ENCODE measurements at places on chromosomes 7 and 10.

GRCh38 chr10:14617852-14618251 lies 156.8 kb downstream of the FAM107B start:
- no peak for DNase-seq

GRCh38 chr10:27192284-27192683 lies 37.1 kb downstream of the MASTL start:
- DNase-seq = no peak

DNA sequence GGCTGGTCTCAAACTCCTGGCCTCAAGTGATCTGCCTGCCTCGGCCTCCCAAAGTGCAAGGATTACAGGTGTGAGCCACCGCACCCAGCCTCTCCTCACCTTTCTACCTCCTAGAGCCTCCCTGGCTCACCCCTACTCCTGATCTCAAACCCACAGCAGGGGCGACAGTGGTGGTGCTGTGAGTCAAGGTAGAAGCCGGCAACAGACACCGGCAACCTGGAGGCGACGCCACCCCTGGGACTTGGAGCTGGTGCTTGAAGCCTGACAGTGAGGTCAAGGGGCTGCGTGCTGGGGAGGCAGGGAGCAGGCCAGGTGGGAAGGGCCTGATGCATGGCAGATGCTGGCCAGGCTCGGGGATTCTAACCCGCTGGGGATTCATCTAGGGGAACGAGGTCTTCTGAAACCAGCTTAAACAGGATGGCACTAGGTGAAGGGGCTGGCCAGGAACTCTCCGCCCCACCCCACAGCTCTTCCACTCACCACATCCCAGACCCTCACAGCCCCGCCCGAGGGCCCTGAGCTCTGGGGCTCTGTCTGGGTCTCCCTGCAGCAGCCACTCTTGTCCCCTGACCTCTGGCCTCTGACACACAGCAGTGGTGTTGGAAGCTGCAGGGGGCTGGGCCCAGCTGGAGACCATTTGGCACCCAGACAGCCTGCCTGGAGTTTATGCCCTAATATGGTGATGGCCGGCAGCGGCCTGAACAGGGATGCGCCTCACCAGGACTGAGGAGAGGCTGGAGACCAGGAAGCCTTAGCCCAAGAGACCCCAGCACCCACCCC lies 16.4 kb downstream of the KCNH2 start:
- DNase-seq = no peak

GRCh38 chr7:154917808-154918160 lies 85.1 kb downstream of the PAXIP1 start:
- no peak for DNase-seq

GRCh38 chr10:124688386-124688785 lies 55.8 kb downstream of the FAM53B start:
- DNase-seq = no peak

DNA sequence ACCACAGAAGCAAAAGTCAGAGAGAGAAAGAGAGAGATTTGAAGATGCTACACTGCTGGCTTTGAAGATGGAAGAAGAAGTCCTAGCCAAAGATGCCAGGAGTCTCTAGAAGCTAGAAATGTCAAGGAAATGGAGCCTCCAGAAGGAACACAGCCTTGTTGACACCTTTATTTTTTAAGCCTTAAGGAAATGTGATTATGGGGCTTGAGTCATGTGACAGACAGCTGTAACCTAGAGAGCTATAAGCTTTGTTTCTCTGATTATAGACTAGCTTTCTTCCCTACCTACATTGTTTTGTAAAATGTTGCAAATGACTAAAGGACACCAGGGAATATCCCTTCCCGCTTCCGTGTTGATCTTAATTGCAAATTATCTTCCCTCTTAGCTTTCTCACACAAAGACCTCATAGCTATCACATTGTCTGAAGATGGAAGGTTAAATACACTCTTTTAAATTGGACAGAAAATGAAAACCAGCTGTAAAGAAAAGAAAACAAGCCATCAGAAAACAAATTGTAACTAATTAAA lies 199.9 kb downstream of the ARHGAP12 start:
- DNase-seq = no peak

- no peak for DNase-seq
These were observed 135.5 kb downstream of the BICC1 start for GRCh38 chr10:58648131-58648530.

GRCh38 chr7:16028103-16028502 lies 341.6 kb upstream of the MEOX2 start:
- DNase-seq = no peak

GRCh38 chr10:120085096-120085796 lies 192.7 kb downstream of the SEC23IP start:
- no peak for DNase-seq

DNA sequence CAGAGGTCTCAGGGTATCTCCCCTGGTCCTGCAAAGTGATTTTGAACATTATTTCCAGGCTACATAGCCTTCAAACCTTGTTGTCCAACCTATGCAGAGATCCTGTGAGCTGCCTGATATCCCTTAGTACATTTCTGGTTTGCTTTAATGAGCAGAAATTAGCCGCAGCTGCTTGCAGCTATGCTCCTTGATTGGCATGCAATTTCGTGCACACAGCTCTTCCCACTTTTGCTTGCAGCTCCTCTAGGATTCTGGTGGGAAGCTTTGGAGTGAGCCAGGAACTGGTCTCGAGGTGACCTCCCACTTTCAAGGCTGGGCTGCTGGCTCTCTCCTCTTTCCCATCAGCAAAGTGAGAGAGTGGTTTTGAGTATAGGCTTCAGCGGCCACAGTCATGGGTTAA lies 45.8 kb downstream of the OAT start:
- no peak for DNase-seq

GRCh38 chr10:12490963-12491362 lies 141.6 kb downstream of the CAMK1D start:
- no peak for DNase-seq

DNA sequence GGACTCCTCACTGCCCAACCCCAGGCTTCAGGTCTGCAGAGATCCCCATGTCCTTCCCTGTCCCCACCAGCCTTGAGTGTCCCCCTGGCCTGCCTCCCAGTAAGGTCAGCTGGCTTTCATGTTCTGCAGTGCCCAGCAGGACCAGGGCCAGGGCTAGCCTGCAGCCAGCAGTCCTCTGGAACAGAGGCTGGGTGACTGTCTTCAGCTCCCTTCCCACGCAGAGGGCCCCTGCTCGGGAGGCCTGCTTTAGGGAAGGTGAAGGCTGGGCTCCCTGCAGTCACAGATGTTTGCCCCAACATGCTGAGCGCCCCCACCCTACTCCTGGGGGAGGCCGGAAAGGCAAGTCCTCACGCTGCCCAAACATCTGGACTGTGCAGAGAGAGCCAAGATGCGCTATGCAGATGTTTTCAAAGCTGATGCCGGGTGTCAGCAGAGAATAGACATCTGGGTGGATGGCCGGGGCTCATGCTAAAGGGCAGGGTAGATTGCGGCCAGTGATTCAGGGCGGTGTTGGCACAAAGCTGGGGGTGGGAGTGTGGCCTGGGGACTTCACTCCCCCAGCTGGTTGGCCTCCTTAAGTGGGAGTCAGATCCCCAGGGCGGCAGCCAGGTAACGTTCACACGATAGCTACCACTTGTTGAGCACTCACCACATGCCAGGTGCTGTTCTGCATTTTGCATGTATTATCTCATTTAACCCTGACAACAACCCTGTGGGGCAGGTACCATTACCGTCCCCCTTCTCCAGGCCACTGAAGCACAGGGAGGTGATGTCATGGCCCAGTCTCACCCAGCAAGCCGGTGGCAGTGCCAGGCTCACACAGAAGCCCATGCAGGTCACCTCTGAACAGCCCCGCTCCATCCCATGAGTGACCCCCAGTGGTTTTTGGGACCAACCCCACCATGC lies 71.2 kb upstream of the COL13A1 start:
- DNase-seq = no peak

DNA sequence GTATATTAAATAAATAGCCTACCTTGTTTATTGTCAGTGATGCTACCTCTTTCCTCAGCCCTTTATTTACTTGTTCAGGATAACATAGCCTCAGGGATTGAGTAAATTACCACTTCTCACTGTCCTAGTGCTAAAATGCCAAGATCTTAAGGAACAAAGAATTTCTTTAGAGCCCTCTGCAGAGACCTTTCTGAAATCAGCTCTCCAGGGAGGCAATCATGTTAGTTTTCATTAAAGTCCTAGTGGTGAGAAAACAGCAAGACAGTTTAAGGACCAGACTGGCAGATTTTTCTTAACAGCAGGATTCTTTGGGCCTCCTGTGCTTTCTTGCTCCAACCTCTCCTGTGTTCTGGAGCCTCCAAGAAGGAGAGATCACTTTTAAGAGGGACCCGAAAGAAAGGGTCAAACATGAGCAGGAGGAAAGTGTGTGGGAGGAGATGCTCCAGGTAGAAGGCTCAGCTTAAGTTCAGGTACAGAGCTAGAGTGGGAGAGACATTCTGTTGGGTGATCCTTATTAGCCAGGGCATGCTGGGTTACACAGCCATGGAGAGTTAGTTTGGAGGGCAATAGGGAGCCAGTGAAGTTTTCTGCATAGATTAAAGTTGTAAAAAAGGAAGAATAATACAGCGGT lies 1.2 kb upstream of the PLCE1 start:
- no peak for DNase-seq

GRCh38 chr10:11913079-11913641 lies 90.0 kb downstream of the PROSER2 start:
- DNase-seq = no peak

- DNase-seq = no peak
These were observed 8.5 kb upstream of the RSBN1L start for GRCh38 chr7:77687747-77688144.
